NCI-H1436 treated with DMSO at 0.1 percent for 48 hours (cell line): ENCODE measurements at places on chromosomes 5 and 9.

DNA sequence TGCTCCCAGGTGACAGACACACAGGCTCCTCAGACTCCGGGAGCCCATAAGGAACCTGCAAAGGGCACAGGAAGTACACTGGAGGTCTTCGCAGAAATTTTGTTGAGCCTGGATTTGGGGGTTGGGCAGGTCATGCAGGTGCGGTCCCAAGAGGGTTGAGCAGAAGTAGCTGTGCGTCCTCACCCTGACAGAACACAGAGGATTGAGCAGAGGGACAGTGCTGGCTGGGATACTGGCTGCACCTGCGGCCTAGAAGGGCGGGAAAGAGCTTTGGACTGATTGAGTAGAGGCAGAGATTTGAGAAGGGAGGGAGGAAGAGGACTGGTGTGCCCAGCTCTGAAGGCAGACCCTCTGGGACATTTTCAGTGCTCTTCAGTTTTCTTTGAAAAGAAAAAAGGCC, 65.4 kb downstream of the PTPDC1 start:
- no peak for DNase-seq

- no peak for DNase-seq
These were observed 10.1 kb upstream of the GRIA1 start for GRCh38 chr5:153480401-153480800.

GRCh38 chr5:139150367-139150999, 47.7 kb downstream of the SIL1 start:
- DNase-seq = no peak

GRCh38 chr5:53407373-53407772, 73.1 kb upstream of the FST start:
- DNase-seq = no peak

GRCh38 chr9:131423171-131423581, 29.3 kb downstream of the PRRC2B start:
- no peak for DNase-seq

DNA sequence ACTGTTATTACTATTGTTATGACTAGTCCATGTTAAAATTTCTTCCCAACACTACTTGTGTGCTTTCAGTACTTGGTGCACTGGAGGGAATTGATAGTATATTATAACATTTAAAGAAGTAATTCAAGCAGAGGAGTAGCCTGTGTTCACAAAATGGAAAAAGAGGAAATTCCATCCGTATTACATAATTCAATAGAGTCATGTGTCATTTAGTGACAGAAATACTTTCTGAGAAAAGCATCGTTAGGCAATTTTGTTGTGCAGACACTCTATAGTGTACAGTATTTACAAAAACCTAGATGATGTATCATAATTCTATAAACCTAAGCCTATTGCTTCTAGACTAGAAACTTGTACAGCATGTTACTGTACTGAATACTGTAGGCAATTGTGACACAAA, 78.3 kb upstream of the PCSK5 start:
- DNase-seq = no peak

DNA sequence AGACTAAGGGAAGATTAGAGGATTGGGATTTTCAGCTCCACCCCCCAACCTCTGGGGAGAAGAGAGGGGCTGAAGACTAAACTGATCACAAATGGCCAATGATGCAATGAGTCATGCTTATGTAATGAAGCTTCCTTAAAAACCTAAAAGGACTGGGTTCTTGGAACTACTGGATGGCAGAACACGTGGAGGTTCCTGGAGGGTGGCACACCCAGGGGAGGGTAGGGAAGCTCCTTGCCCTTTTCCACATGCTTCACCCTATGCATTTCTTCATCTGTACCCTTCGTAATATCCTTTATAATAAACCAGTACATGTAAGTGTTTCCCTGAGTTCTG, 48.6 kb downstream of the ARHGEF28 start:
- DNase-seq = no peak

DNA sequence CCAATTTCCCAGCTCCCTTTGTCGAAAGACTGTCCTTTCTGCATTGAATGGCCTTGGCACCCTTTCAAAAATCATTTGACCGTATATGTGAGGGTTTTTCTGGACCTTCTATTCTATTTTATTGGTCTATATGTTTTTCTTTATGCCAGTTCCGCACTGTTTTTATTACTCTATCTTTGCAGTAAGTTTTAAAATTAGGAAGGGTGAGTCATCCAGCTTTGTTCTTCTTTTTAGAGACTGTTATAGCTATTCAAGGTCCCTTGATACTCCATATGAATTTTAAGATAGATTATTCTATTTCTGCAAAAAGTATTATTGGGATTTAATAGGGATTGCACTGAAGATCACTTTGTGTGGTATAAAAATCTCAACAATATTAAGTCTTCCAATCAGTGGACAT, 44.2 kb upstream of the STARD4 start:
- no peak for DNase-seq

GRCh38 chr5:181230551-181230950, 7.5 kb downstream of the TRIM41 start:
- DNase-seq = no peak
